ENCODE measurements at places on chromosomes 3 and 15.

- no peak for DNase-seq
Observed at GRCh38 chr15:77693576-77693975, 60.9 kb upstream of the LINGO1 start.

DNA sequence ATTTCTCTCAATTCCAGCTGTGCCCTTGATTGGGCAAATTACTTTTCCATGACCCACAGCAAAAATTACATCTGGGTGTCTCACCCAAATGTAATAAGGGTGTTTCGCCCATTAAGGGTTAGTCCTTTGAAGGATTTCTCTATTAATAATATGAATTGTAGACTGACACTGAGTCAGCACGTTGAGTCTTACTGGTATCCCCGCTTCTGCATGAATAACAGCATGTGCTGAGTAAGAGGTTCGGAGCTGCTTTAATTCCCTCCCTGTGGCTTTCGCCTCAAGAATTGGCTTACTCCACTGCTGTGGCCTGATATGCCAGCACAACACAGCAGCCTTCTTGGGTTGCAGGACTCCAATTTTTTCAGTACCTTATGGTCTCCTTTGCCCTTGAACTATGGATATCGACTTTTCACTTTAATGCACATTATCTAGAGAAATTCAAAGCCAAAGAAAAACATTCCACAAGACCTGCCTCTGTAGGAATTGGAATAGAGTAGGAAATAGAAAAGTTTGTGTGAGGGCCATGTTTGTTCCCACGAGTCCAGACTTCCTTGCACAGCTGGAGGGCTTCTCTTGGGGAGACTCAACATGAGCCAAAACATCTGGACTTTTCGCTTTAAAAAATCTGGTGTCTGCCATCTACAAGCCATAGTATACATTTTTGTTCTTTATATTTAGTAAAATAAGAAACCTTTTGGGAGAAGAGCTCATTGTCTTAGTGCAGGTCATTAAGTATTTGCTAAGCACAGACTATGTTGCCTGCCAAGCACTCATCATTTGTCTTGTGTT is 20.7 kb upstream of the ERC2 start:
- no peak for DNase-seq

DNA sequence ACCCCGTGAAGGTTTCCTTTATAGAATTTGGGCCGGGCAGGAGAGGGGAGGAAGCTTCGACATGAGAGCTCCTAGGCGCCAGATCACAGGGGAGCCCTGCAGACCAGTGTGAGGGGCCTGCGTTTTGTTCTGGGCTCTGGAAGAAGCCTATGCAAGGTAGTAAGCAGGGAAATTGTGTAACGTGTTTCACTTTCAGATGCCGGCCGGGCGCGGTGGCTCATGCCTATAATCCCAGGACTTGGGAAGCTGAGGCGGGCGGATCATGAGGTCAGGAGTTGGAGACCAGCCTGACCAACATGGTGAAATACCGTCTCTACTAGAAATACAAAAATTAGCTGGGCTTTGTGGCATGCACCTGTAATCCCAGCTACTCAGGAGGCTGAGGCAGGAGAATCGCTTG is 65.2 kb downstream of the GABRG3 start:
- no peak for DNase-seq

DNA sequence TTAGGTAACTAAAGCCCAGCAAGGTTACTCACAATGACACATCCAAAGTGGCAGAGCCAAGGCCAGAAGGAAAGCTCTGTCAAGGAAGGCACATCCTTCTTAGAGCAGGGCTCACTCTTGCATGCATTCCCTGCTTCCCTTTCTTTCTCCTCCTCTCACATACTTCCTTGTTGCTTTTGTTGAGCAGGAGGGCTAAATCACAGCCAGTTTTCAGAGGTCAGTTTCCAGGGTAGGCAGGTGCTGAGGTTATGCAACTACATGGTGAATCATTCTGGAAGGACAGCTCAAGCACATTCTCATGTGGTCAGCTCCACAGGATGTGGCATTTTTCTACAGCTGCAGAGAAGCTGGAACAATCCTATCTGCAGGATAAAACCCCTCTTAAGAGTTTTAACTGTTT is 275.6 kb downstream of the ZNF621 start:
- DNase-seq, result no peak

DNA sequence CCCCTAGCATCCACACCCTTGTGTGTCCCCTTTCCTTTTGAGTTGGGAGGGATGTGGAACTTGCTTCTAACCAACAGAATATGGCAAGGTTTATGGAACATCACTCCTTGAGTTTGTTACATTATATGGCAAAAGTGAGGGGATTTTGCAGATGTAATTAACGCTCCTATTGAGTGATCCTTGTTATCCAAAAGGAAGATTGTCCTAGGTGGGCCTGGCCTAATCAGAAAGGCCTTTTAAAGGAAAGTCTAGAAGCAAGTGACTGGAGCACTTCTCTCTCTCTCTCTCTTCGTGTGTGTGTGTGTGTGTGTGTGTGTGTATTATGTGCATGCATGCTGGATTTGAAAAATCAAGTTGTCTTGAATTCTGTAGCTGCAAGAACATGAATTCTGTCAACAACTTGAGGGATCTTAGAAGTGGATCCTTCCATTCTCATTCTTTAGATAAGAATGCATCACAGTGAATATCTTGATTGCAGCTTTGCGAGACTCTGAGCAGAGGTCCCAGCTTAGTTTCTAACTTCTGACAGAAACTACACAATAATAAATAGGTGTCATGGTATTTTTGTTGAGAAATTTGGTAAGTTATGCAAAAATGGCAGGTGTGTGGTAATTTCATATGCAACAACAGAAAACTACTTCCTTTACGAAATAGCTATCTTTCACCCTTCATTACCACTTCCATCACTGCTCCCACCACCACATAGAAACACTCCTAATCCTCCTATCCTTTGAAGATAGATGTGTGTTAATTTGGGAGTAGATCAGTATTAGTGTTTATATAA is 360.9 kb upstream of the CBLB start:
- no peak for DNase-seq

DNA sequence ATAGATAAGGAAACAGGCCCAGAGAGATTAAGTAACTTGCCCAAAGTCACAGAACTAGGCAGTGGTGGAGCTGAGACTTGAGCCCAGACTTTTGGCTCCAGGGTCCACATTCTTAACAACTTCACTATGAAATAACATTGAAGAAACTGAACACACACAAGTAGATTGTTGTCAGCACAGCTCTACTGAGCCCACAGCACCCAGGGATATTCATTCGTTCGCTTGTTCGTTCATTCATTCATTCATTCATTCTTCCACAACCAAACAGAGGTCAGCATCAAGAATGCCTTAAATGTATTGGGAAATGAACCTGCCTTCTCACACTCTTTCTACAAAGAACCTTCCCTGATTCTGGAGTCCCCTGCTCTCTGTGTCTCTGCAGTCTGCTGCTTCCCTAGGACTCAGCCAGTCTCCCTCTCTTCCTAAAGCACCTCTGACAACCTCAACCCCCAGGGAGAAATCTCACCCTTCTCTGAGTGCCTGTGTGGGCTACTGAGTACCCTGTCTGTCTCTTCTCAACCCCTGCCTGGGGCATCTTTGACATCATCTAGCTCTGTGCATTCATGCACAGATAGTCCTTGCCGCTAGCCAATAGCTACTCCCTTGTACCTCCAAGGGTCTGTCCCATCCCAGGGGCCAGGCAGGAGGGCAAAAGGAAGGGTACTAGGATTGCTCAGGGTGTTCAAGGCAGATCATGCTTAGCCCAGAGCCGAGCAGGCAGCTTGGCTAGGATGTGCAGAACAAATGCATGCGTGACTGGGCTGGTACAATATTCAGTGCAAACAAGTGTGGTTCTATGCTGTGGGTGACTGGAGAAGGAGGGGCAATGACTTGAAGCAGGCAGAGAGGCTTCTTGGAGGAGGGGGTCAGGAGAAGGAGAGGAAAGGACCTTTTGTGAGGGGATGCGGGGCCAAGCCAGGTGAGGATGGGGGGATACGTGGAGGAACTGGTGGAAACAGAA is 3.4 kb downstream of the LINGO1 start:
- DNase-seq, result no peak

- DNase-seq, result no peak
Observed at GRCh38 chr3:192919901-192920300, 2.2 kb upstream of the MB21D2 start.

DNA sequence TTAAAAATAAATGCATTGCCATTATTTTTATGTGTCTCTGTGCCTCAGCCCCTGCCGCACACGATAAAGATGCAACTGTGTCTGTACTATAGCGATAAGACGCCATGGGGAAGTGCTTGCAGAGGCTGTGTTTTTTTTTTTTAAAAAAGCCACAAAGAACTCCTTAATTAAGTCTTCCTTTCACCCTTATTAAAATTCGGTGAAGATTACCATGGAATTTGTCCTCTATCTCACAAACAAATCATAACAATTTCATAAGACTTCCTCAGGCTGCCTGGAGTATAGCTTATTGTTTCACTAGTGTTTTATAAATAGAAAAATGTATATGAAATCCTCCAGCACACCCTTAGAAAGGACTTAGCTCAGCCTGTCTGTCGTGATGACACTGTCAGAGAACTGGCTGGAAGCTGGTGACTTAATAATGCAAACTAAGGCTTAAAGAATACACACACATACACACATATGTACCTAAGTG is 374.8 kb upstream of the SLCO3A1 start:
- DNase-seq, result no peak

- DNase-seq, result no peak
Observed at GRCh38 chr3:23938688-23939087, 6.4 kb upstream of the NR1D2 start.

DNA sequence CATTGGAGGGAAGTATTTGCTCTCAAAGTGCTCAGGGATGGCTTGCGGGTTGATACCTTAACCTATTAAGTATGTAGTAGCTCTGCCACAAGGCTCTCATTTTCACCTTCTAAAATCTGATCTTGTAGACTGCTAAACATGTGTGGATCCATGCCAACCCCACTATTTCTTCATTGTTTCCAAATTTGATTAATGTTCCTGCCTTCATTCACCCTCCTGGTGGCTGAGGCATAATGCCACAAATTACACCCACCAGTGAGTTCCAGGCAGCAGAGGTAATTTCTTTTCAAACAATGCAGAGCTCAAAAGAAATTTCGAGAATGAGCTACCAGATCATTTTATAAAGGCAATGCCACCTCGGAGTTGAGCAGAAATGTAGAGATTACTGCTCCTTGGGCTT is 71.0 kb downstream of the EDEM1 start:
- no peak for DNase-seq

DNA sequence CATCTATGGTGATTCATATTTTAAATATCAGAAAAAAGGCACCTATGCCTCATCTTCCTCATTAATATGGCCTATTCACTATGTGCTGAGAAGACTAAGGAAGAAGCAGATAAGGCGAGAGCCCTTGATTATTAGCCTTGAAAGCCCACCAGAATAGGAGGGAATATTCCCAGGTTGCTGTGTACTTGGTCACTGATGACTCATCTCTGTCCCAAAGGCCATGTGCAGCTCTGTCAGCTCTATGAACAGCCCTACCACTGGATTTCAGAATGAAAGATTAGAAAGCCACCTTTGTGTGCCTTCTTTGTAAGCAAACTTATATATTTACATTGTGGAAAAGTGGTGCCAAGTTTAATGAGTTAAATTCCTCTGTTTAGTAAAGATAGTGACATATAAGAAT is 211.5 kb downstream of the NFKBIZ start:
- DNase-seq, result no peak

DNA sequence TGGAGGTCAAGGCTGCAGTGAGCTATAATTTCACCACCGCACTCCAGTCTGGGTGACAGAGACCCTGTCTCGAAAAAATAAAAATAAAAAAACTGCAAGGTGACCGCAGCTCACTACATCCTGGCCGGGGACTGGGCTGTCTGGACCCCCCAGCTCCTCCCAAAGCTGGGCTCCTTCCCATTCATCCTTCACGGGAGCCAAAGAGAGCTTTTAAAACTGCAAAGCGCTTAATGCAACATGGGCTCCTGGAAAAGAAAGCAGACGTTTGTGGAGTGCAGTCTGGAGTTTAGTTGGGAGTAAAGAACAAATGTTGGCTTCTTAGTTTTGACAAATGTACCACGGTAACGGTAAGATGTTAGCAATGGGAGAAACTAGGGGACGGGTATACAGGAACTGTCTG is 12.1 kb downstream of the PLXND1 start:
- no peak for DNase-seq

- no peak for DNase-seq
Observed at GRCh38 chr15:91496754-91497691, 356.5 kb upstream of the SLCO3A1 start.

GRCh38 chr15:85793641-85794597 is 806 bp downstream of the KLHL25 start:
- no peak for DNase-seq

DNA sequence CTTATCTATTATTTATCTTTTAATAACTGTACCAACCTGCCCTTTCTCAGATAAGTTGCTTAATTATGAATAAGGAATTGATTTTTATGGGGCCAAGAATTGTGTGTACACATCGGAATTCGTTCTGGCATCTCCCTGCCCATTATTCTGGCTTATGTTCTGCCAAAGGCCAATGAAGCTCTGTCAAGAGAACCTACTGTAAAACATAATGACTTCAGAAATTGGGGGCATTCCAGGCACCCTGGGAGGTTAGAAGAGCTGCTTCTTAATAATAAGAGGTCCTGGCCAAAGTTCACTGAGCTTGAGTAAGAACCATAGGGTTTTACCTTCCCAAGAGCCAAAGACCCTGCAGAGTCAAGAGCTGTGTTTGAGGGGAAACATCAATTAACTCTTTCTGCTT is 261.7 kb downstream of the SLC9A9 start:
- DNase-seq, result no peak

DNA sequence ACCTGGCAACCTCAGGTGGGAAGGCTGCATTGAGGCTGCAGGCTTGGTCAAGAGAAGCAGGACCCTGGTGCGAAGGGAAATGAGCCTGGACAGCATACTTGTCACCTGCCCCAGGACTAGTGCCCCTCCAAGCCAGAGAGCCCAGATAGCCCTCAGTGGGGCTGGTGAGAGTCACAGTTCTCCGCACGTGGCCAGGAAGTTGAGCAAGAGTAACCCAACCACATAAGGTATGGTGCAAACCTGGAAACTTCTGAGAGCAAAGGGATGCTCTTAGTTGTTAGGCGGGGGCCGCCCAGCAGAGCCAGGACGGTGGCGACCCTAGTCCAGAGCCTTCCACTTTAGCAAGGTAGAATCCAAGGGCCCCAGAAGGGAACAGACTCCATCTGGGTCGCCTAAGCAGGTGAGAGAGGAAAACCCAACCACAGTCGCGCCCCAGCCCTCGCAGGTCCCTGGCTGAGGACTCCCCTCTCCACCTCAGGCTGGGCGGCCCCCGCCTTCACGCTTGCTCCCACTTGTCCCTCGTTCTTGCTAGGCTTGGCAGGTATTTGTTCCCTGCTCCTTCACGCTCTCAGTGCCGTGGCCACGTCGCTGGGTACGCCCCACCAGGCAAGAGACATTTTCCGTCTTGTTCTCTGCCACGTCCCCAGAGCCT is 1.1 kb upstream of the VPS18 start:
- DNase-seq, result no peak

DNA sequence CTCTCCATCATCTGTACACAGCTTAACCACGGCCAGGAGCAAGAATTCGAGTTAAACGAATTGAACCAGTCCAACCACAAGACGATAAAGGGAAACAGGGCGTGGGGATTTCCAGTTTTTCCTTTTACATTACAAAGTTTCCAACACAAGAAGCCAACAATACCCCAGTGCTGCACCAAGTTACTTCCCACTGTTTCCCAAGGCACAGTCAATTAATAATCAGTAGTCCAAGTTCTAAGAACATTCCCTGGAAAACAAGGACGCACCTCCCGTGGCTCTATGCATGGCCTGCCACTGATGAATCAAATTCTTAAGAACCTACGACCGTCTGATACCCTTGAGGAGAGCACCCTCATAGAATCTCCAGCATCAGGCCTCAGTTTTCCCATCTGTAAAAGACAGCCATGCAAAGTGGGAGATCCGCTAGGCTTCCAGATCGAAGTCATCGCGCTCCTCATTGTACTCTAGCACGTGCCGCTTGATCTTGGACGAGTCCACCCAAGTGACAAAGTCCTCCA is 774 bp downstream of the IMP3 start:
- DNase-seq, result no peak
